ENCODE measurements at places on chromosomes 13 and 19.

GRCh38 chr19:6048793-6049405 lies 61.4 kb downstream of the RFX2 start:
- DNase-seq: peak; percentile 80

- no peak for DNase-seq
These were observed 284.5 kb upstream of the ARGLU1 start for GRCh38 chr13:106852436-106852835.

- DNase-seq: no peak
These were observed 169.5 kb upstream of the UFM1 start for GRCh38 chr13:38180126-38180525.

DNA sequence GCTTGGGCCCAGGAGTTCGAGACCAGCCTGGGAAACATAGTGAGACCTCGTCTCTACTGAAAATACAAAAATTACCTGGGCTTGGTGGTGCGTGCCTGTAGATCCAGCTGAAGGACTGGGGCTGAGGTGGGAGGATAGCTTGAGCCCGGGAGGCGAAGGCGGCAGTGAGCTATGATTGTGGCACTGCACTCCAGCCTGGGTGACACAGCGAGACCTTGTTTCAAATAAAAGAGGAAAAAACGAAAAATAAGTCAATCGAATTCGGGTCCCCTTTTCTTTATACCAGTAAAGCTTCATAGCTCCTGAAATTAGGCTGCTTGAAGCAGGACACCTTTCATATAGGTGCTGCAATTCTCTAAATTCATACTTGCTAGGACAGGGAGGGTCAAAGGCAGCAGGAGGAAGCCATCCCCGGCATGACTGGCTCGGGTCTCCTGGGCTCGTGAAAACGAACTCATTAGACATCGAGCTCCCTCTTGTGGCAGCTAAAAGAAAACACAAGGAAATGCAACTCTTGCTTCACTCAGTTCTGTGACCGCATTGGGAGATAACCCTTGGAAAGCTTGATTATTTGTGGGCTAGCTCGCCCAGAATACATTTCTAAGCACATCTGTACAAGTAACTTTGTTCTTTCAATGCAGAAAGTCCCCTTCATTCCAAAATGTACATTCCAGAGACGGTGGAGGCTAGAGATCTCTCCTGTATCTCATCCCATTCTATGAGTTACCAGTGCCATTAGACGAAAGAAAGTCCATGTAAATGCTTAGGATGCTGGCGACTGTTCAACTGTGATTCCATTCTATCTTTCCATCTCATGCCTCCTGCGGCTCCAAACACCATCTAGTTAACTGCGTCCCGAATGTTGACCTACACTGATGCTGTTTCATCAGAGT lies 16.8 kb downstream of the FPR2 start:
- peak; percentile 96 for DNase-seq

DNA sequence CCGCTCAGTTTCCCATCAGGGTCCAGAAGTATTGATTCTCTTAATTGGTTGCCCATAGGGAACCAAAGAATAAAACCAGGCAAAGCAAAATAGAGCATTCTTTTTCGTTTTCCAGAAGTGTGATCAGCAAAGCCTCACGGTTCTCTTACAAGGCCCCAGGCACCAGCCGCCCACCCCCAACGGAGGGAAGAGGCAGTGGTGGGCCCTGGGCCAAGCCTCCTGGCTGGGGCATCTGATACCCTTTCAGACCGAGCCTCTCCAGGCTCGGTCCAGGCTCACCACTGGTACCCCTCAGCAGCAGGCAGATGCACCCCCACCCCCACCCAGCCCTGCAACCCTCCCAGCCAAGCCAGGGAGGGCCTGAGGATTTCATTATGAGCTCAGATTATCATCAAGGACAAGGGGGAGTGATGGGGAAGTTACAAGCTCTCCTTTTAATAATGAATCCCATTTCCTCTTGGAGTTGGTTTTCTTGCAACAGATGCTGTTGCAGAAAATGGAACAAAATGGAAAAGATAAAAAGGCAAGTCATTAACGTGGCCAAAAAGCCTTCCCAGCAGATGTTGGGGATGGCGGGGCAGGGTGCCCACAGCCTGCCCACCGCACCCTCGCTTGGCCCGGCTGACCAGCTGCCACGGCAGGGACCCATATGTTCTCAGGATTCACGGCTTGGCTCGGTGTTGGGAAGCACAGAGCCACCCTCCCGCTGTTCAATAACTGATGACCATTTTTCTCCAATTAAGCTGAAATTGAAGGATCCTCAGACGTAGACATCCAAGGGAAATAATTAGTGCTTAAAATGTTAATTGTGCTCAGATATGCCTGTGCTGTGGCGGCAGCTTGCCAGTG lies 45.9 kb upstream of the KCTD15 start:
- DNase-seq: no peak

- DNase-seq: no peak
These were observed 1487.0 kb upstream of the SLC10A2 start for GRCh38 chr13:104553186-104553585.

GRCh38 chr13:95296326-95296925 lies 4.8 kb downstream of the ABCC4 start:
- no peak for DNase-seq

DNA sequence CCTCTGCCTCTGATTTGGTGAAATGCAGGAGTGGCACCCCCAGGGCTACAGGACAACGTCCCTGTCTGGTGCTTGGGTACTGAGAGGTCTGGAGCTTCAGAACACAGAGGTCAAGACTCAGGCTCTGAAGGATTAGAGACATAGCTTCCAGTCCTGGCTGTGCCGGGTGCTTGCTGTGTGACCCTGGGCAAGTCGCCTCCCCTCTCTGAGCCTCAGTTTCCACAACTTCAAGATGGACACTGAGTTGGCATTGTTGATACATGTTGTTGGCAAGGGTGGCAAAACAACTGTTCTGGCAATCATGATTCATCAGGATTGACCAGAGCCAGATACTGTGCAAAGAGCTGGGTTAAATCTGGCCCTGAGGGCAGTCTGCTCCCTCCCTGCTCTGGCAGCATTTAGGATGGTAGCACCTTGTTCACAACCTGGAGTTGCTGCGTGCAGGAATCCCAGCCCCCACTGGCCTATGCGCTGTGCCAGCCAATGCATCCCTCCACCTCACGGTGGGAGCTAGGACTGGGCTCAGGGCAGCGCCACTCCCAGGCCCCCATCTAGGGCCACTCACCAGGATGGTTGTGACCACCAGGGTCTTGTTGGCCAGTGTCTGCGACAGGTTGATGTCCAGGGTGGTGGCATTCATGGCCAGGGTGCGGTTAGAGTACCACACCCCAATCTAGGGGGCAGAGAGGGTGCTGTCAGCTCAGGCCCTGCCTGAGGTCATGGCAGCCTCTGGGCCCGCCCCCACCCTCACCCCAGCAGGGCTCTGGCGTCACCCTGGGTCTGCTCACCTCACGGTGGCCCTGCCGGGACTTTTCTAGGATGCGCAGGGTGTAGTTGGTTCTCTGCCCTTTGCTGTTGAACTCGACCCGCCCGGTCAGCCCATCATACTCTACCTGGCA lies 16.7 kb downstream of the GRIK5 start:
- no peak for DNase-seq

DNA sequence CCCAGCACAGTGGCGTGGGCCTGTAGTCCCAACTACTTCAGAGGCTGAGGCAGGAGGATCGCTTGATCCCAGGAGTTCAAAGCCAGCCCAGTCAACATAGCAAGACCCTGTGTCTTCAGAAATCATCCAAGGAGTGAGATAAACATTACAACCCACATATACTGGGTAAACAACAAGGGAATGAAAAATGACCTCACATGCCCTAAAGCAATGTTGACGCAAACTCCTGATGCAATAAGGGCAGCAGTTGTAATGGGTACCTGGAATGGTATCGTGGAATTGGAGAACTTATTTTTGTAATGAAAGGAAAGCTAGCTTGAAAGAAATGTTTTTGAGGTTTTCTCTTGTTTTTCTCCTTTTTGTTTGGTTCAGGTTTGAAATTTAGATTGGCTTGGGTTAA lies 24.5 kb upstream of the LGALS16 start:
- no peak for DNase-seq

- DNase-seq: peak; percentile 49
These were observed 18.8 kb downstream of the PDCD5 start for GRCh38 chr19:32599736-32600157.

- DNase-seq: no peak
These were observed 86.3 kb downstream of the LRCH1 start for GRCh38 chr13:46639033-46639981.

DNA sequence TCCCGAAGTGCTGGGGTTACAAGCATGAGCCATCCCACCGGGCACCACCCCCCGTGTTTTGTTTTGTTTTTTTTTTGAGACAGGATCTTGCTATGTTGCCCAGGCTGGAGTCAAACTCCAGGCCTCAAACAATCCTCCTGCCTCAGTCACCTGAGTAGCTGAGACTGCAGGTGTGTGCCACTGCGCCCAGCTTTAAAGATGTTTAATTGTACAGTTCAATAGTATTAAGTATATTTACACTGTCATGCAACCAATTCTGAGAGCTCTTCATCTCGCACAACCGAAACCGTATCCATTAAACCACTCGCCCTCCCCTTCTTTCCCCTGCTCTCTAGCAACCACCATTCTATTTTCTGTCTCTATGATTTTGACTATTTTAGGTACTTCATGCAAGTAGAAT lies 15.6 kb downstream of the NUCB1 start:
- no peak for DNase-seq

- no peak for DNase-seq
These were observed 64.6 kb downstream of the ATP11A start for GRCh38 chr13:112754281-112755025.

DNA sequence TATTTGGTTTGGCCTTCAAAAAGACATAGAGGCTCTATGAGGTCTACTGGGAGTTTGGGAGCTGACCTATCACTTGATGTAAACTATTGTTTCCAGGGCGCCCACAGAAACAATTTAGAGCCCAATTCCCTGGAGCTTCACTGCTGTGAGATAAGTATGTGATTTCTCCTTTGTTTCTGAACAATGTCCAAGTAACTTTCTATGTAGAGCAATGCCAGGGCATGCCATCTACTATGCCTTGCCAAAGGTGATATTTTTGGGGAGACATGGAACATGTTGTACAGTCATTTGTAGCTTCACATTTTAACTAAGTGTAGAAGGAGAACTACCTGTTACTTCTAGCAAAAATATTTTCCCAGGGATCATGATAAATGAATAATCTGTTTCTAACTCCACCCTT lies 872.6 kb downstream of the GPC5 start:
- DNase-seq: no peak

GRCh38 chr13:24133021-24133795 lies 27.3 kb upstream of the SPATA13 start:
- DNase-seq: no peak

DNA sequence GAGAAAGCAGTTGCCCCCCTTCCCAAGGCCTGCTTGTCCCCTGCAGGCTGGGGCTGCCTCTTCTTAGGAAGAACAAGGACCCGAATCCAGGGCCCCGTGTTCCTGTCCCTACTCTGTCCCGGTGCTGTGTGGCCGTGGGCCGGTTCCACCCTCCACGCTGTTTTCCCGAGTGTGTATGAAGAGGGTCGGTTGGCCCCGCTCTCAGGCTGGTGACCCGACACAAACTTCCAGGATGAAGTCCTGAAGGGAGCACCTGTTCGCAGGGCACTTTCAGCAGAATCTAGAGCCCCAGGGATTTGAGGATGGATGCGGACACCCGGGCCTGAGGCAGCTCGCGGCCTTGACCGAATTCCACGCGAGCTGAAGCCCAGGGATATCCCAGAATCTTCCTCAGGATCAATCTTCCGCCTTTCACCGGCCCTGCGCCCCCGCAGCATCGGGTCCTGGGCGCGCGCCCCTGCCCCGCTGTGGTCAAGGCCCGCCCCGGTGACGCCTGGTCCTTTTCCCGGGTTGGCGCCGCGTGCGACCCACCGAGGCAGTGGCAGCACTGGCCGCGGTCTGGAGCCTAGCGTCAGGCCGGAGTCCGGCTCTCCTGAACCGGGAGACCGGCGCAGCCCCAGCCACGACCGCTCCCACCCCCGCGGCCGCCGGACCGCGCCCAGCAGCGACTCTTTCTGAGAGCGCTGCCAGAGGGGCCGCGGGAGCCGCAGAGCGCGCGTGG lies 528 bp upstream of the CHST8 start:
- no peak for DNase-seq

DNA sequence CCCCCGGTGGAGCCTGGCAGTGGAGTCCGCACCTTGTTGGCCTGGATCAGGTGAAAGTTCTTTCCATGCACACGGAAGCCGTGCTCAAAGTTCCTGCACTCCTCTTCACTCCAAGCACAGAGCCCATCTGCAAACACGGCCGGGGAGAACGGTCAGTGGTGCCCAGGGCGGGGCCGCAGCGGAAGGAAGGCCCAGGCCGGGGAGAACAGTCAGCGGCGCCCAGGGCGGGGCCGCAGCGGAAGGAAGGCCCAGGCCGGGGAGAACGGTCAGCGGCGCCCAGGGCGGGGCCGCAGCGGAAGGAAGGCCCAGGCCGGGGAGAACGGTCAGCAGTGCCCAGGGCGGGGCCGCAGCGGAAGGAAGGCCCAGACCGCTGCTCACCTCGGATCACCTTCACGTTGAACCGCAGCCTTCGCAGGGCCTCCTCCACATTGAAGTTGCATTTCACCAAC lies 20.6 kb upstream of the PLPP2 start:
- DNase-seq: no peak

DNA sequence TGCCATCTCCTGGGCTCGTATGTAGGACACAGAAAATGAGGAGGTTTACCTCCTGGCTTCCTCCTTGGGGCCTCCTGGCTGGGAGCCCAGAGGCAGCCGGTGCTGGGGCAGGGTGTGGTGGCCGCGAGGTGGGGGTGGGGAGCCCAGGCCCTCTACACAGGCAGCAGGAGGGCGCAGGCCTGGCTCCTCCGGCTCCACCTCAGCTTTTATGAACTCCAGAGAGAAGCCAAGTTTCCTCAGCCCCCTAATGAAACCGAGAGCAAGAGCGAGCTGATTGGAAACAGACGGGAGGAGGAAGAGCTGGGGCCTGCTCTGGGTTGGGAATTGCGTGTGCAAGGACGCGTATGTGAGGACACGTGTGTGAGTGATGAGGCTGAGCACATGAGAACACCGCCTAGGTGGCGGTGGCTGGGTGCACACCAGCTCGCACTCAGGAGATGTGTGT lies 23.1 kb downstream of the LYL1 start:
- no peak for DNase-seq

DNA sequence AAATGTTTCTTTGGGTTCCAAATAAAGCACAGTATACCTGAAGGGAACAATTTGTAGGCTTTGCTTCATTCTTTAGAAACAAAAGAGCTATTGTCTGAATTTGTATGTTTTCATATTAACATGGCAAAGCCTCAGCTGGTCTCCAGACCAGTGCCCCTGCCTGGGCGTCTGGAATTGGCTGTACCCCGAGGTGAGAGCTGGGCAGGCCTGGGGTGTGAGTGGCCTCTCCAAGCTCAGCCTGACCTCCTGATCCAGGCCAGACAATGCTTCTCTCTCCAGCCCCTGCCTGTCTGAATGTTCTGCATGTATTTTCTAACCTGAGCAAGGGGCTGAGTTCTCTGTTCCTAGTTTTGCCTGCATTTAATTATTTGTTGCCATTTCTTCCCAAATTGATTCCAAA lies 66.3 kb upstream of the MCF2L start:
- DNase-seq: no peak

DNA sequence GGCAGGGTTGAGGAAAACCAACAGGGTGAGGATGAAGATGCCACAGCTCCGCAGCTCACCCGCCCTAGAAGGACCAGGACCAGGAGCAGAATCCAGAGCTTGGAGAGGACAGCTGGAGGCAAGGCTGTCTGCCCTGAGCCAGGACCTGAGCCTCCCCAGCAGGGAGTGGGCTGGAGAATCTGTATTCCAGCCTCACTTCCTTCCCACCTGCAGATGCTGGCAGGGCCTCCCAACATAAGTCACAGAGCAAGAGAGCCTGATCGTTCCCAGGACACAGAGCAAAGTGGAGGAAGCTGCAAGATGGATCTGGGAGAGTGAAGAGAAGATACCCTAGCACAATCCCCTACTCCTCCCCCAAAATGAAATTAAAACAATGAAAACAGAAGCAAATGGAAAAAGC lies 61.7 kb upstream of the WASF3 start:
- no peak for DNase-seq

Data from pons (tissue), 1 donor.